ENCODE measurements at places on chromosomes 3 and 15.
A peak's percentile ranks its signal among the peaks of the same experiment; 100 is the strongest.

GRCh38 chr3:66353530-66353929 is 132.7 kb downstream of the SLC25A26 start:
- DNase-seq: peak; percentile 77

GRCh38 chr15:63380151-63380807 is 1.4 kb downstream of the CA12 start:
- DNase-seq: no peak

DNA sequence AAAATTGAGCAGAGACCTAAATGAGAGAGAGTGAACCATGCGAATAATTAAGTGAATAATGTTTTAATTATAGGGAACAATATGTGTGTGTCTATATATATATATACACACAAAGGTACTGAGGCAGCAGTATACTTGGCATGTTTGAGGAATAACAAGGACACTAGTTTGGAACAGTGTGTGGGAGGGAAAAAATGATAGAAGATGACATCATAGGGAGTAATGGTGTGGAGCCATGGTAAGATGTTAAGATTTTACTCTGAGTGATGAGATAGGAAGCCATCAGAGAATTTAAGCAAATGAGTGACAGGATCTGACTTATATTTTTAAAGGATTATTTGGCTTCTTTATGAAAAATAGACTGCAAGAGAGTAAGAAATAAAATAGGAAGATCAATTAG is 29.1 kb downstream of the DTWD1 start:
- no peak for DNase-seq

- no peak for DNase-seq
Measured at GRCh38 chr3:126459763-126460127, 15.9 kb downstream of the ZXDC start.

- DNase-seq: no peak
Measured at GRCh38 chr3:183290216-183290615, 37.2 kb downstream of the B3GNT5 start.

DNA sequence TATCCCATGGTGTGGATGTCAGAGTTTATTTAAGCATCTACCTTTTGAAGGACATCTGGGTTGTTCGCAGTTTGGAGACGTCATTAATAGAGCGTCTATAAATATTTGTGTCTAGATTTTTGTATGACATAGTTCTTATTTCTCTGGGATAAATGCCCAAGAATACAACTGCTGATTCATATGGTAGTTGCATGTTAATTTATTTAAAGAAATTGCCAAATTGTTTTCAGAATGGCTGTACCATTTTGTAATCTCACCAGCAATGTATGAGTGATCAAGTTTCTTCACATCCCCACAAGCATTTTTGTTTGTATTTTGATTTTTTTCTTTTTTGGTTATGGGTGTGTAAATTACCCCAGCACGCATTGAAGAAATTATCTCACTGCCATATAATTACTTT is 656.9 kb downstream of the NTRK3 start:
- DNase-seq: no peak

DNA sequence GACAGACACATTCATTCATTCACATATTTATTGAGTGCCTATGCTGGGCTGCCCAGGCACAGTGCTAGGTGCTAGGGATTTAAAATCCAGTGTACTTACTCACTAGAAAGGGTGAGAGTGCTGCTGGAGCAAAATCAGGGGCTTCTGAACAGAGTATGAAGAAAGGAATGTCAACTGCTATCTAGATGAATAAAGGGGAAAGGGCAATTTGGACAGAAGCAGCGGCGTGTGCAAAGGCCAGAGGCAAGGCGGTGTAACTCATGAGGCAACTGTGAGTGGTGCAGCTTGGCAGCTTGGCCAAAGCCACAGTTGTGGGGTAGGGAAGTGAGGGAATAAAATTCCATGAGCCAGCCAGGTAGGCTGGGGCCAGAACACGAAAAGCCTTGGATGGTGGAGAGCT is 76.7 kb downstream of the RAD18 start:
- DNase-seq: peak; percentile 92

DNA sequence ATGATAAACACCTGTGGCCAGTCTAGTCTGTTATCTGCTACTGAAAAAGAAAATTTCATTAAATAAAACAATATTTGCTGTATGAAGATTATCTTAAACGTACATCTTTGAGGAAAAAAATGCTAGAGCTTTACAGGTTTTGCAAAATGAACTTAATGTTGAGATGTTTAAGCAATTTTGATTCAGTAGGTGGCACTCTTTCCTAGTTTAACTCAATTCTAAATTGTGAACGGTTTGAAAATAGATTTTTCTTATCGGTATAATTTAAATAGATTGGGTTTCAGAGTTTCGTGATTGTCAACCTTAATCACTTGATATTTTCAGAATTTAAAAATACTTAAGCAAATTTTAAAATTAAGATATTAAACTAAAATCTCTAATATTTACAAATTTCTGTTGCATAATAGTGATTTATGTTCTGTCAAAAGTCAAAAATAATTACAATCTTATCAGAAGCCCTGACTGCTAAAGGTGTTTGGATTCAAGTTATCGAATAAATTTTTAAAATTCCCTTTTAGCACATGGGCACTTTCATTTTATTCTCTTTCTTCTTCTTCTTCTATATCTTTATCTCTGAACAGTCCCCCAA is 7.0 kb upstream of the RNF111 start:
- peak; percentile 39 for DNase-seq

DNA sequence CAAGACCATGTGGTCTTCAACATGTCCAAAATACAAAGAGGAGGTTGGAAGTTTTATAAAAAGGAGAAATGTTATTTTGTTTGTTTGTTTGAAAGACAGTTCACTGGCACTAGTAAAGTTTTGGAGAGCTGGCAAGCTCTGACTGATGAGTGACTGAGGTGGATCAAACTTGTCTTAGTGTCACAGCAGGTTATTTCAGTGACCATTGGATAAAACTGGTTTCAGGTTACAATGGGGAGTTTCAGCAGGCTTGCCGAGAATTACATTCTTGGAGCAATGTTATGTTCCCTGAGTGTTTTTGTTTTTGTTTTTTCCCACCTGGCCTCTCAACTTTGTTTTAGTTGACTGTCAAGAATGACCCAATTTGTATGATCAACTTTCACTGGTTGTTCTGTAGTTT is 414.5 kb upstream of the ARHGEF26 start:
- DNase-seq: no peak

- no peak for DNase-seq
Measured at GRCh38 chr3:42067326-42067725, 23.8 kb upstream of the TRAK1 start.

DNA sequence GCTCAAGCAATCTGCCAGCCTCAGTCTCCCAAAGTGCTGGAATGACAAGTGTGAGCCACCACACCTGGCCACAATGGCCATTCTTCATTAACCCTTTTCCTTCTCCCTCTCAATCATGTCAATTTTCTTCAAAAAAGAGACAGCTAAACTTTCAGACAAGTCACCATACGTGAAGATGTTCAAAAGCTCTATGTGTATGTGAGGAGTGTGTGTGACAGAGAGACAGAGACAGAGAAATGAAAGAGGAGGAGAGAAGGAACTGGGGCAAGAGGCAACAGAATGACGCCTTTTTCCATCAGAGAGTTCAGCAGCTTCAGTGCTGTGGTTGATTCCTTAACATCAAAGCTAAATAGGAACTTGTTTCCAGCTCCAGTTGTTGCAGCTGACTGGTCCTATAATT is 27.4 kb downstream of the OSBPL10 start:
- DNase-seq: no peak

- no peak for DNase-seq
Measured at GRCh38 chr15:98943051-98943508, 64.5 kb downstream of the PGPEP1L start.

DNA sequence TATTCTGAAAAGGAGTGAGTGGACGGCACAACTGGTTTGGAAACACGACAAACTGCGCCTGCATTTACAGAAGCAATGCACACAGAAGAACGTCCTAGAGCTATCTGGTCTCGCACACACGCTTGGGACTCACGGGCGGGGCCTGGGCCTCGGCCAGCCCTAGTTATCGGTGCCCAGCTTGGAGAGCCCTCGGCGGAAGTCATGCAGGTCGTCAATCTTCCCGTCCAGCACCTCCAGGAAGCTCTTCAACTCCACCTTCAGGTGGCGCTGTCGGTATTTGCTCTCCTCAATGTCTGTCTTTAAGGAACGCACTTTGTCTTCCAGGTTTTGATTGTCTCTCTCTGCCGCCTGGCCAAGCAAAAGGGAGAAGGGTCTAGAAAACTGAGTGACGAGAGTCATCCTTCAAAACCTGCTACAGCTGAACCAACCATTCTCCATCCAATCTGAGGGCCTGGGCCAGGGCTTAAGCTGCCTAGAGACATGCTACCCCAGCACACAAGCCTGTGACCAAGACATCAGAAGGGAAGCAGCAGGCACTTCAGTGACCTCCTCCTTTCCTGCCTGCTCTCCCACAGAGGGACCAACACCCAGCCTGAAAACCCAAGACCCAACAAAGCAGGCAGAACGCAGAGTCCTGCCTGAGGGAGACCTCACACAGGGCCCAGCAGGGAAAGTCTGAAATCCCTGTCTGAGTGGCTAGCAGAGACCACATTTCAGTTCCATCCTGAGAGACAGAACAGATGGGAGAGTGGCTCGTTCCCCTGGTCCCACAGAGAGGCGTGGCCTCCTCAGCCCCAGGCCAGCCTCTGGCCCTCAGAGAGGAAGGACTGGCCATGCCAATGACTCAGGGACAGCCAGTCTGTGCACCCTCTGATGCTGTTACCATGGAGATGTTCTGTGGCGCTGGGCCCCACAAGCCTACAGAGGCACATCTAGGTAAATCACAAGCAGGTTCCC is 40.4 kb downstream of the WHAMM start:
- peak; percentile 72 for DNase-seq

- peak; percentile 27 for DNase-seq
Measured at GRCh38 chr3:157844800-157845565, 261.2 kb downstream of the SHOX2 start.

- DNase-seq: peak; percentile 79
Measured at GRCh38 chr3:39814007-39814406, 4.6 kb downstream of the MYRIP start.

DNA sequence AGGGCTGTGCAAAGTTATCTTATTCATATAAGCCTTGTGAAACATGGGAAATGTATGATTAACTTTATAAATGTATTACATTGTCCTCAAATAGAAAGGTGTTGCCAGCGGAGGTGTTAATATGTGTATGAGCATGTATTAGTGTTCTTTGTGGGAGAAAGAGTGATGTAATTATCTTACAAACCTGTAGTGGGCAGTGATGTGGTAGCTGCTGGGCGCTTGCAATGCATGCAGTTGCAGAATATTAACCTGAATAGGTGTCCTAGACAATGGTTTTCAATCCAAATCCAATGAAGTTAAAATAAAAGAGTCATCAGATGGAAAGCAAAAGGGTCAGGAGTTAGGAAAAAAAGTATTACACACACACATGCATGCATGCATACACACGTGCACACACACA is 881.3 kb upstream of the CADM2 start:
- no peak for DNase-seq

GRCh38 chr3:17292556-17292955 is 407.8 kb downstream of the PLCL2 start:
- no peak for DNase-seq

DNA sequence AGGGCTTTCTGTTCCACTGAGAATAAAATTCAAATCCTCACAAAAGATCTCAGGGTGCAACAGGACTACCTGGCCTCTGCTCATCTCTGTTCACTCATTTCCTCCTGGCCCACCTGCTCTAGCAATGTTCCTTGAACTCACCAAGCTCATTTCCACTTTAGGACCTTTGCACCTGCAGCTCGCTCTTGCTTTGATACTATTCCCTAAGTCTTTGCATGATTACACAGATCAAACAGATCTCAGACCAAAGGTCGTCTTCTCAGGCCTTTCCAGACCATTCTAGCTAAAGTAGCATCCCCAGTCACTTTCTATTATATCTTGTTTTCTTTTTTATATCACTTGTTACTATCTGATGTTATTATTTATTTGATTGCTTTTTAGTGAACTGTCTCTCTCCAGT is 54.7 kb downstream of the B3GNT5 start:
- no peak for DNase-seq

GRCh38 chr3:118977671-118978392 is 56.8 kb downstream of the IGSF11 start:
- no peak for DNase-seq

DNA sequence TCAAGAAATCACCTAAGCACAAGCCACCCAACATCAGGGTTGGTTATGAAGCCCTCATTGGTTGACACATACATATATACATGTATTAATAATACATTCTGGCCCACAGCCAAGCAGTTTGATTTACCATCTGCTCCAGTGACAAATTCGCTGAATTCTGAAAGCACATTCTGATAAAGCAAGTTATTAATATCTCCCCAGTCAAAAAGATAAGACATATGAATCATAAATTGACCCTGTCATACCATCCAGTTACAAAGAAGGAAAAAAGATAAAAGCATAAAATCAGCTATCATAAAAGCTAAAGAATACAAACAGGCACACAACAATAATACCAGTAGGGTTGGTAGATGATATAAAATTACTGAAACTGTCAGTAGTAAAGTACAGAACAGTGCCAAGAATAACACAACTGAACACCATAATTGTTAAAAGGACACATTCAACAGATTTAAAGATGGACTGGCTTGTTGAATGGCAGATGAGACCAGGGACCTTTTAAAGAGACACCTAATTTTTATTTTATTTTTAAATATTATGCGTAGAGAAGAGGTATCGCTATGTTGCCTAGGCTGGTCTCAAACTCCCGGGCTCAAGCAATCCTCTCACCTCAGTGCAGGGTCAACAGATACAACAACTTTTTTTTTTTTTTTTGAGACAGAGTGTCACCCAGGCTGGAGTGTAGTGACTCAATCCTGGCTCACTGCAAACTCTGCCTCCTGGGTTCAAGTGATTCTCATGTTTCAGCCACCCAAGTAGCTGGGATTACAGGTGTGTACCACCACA is 7.7 kb downstream of the SNX4 start:
- peak; percentile 66 for DNase-seq

GRCh38 chr3:67710396-67710795 is 56.0 kb upstream of the SUCLG2 start:
- no peak for DNase-seq
